ENCODE measurements at places on chromosomes 7 and 10.

GRCh38 chr7:126716321-126716720 lies 536.4 kb downstream of the GRM8 start:
- no peak for DNase-seq

DNA sequence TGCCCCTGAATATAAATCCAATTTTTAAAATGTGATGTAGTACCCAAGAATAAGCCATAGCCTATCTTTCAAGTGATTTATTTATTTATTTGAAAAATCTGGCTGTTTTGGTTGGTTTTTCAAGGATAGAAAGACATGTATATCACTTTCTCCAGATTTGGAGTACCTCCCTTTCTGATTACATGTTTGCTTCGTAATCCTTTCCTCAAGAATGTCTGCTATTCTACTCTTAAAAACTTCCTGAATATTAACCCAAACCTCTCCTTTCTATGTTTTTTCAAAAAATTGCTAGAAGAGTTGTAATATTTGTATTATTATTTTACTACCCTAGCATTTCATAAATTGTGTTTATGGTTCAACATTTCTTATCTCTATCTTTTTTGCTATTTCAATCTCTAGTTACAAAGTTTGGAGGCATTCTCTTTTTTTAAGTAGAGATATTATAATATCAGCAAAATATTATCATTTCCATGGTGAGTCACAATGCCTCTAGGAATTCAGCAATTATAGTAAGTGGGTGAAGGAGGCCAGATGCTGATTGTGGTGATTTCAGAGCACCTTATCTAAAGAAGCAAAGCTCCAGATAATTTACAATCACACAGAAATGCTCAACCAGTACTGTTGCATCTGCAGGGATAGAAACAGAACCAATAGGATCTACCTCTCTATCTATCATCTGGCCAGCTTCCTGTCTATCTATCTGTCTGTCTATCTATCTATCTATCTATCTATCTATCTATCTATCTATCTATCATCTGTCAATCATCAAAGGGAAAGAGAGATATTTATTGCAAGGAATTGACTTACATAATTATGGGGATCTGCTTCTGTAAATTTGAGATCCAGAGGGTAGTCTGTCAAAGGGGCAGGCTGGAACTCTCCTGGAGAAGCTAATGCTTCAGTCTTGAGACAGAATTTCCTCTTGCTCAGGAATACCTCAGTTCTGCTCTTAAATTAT lies 412.5 kb upstream of the SEMA3C start:
- DNase-seq = no peak

DNA sequence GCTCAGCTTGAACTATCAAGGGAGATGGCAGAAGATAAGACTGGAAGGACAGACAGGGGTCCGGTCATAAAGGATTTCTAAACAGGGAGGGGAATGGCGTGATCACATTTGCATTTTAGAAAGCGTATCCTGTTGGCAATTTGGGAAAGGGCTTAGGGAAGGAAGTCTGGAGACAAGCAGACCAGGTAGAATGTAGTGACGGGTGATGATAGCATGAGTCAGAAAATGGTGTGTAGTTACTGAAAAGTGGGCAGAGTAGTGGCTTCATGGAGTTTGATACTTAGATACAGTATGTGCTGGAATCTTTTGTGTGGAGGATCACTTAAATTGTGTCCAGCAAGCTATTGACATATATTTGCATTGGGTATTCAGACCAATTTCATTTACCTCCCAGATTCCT lies 61.2 kb downstream of the LRGUK start:
- no peak for DNase-seq

DNA sequence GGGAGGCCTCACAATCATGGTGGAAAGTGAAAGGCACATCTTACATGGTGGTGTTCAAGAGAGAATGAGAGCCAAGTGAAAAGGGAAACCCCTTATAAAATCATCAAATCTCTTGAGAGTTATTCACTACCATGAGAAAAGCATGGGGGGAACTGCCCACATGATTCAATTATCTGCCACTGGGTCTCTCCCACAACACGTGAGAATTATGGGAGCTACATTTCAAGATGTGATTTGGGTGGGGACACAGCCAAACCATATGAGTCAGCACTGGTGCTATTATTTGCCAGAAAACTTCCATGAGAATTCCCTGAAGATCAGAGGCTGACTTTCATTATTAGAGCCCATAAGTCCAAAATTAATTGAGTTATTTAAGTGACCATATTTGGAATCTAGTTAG lies 1001.2 kb upstream of the POT1 start:
- no peak for DNase-seq

DNA sequence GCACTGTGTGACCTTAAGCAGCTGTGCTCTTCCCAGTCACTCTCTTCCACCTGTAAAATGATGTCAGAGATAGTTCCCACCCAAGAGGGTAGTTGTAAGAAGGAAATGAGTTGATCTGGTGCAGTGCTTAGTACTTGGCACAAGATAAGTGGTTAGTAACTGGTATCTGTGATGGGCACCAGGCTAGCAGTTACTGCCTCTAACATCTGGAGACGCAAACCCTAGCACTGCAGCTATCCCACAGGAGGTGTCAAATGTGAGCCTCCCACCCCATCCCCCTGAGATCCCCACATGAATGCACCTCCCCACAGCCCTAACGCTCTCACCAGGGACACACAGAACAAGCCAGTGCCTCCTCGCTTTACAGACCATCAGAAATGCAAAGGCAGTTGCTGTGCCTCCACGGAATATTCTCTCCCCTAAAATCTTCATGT lies 72.0 kb downstream of the KCNMA1 start:
- DNase-seq = no peak

DNA sequence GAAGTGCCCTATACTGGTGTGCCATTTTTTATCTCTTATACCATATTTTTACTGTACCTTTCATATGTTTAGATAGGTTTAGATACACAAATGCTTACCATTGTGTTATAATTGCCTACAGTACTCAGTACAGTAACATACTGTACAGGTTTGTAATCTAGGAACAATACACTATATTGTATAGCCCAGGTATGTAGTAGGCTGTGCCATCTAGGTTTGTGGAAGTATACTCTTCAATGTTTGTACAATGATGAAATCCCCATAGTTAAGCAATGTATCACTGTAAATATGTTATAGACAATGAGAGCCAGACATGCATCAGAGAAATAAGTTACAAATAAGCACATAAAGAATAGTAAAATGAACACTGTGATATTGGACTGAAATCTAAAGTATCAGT lies 109.1 kb downstream of the IQUB start:
- no peak for DNase-seq

DNA sequence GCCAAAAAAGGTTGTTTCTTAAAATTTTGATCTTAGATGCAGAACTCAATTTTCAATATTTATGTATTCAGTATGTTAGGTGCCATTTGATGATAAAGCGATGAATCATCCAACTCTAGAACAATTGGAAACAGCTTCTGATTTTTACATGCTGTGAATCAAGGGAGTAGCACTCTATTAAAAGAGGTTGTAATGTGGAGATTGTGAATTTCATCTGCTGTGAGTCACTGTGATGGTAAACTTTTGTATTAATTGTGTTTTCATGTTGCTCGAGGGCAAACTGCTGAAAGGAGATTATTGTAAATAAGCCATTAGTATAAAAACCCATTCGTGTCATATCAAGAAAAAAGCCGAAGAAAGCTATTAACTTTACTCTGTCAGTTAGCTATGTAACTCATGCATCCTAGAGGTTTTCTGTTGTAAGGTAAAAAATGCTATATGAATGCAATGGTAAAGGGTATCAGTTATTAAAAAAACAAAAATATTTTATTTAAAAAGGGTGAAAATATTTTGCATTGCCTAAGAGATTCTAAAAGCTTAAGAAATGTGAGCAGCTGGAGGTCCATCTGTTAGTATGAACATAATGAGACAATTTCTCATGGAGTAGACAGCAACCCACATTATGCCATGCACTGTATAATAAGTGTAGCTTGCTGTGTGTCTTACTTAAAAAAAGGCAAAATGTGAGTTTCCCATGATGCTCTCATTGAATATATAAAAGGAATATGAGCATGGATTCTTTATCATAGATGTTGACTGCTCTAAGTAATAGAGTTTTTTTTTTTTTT lies 511.0 kb upstream of the PCDH15 start:
- DNase-seq = no peak

- DNase-seq = no peak
Measured at GRCh38 chr10:52146766-52147165, 167.3 kb upstream of the DKK1 start.

- DNase-seq = no peak
Measured at GRCh38 chr7:142592231-142592630, 157.0 kb upstream of the PRSS1 start.

- DNase-seq = no peak
Measured at GRCh38 chr10:3066317-3067117, 831 bp upstream of the PFKP start.

DNA sequence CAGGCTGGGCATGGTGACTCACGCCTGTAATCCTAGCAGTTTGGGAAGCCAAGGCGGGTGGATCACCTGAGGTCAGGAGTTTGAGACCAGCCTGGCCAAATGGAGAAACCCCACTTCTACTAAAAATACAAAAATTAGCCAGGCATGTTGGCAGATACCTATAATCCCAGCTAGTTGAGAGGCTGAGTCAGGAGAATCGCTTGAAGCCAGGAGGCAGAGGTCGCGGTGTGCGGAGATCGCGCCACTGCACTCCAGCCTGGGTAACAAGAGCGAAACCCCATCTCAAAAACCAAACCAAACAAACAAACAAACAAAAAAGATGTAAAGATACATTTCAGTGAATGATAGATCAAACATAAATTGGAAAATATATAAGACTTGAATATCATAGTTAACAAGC lies 105.9 kb downstream of the PLPP4 start:
- no peak for DNase-seq

- no peak for DNase-seq
Measured at GRCh38 chr10:101438881-101439391, 85.0 kb downstream of the BTRC start.

- no peak for DNase-seq
Measured at GRCh38 chr10:76993213-76993612, 644.4 kb downstream of the KCNMA1 start.

DNA sequence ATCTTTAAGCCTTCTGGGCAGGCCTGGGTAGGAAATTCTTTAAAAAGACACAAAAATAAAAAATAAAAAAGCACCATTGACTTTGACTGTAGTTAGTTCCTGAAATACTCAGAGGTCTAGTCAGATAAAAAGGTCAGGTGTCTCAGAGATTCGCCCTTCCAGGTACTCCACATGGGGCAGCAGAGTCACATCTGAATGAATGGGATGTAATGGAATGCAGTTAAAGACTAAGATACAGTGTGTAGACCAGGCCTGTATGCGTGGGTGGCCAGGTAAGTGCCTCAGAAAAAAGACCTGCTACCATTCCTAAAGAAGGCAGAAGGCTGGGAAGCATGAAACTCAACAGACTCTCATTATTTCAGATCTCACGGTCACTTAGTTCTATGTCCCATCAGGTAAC lies 68.6 kb upstream of the SEM1 start:
- DNase-seq = no peak

GRCh38 chr7:16708980-16709379 lies 44.6 kb upstream of the TSPAN13 start:
- no peak for DNase-seq

DNA sequence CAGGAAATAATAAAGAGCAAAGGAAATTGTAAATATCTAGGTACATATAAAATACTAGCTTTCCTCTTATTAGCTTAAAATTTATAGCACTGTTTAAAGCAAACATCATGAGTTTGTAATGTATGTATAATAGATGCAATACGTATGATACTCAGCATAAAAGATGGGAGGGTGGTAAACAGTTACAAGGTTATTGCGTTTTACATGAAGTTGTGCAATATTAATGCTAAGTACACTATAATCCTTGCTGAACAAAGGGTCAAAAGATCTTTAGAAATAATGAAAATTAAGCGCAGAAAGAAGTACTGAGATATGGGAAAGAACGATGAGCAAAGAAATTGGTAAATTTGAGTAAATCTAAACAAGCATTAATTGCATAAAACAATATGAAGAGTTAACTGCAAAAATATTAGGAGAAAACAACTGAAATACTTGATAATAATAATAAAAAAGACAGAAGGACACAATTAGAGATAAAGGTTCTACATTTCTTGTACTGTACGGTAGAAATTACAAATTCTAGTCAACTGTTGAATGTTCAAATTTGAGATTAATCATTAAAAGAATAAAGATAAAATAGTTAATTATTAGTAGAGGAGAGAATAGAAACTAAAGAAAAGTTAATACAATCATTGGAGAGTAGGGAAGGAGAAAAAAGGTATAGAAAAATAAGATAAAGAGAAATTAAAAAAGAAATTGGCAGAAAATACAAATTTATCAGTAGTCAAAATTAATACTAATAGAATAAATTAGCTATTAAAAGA lies 17.9 kb downstream of the C10orf67 start:
- DNase-seq = no peak

DNA sequence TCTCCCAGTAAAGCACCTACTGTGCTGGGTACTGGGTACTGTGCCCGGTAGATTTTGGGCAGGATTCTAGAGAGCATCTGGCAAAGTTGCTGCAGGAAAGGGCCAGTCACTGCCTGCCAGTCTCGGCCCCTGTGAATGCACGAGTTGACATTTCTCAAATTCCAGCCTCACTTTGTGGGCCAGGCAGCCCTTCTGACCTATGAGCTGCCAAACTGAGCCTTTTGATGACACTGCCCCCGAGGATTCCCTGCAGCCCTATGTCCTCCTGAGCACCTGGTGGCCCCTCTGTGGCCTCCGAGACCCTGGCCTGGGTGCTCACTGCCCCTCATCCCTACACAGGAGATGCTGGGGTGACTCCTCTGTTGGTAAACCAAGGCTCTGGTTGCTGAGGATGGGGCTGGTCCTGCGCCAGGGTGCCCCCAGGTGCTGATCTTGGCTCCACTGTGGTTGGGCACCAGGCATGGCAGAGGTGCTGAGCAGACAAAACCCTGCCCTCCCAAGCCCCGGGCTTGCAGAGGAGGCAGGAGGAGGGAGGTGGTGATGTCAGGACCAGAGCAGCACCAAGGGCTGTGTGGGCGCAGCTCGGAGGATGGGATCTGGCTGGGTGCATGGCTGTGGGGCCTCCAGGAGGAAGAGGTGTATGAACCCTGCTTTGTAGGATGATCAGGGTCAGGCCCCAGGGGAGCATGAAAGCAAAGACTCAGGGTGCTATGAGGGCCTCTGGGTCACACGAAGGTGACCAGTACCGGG lies 16.2 kb downstream of the LHPP start:
- DNase-seq = no peak

DNA sequence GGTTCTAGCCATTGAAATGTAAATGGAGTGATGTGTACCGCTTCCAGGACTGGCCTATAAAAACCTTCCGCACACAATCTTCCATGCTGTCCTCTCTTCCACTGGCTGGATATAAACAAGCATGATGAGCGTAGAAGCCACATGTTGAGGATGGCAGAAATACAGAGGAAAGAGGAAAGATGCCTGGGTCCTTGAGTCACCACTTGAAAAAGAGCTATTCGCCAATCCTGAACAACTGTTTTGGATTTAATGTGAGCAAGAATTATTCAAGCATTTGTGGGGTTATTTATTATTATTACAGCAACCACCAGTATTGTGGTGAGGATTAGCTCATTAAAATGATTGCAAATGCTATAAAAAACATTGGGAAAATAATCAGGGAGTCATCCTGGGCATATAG lies 45.8 kb upstream of the PLXNA4 start:
- no peak for DNase-seq
